Endothelial cell of umbilical vein (primary cell): ENCODE measurements at places on chromosomes 12 and 14. TPM values are rescaled to one million over a fixed set of nuclear protein-coding genes. Genes with fewer than 3 reads are reported as not detected.

- no peak for DNase-seq
These were observed 86.8 kb upstream of the RIC8B start for GRCh38 chr12:106687672-106688071.

DNA sequence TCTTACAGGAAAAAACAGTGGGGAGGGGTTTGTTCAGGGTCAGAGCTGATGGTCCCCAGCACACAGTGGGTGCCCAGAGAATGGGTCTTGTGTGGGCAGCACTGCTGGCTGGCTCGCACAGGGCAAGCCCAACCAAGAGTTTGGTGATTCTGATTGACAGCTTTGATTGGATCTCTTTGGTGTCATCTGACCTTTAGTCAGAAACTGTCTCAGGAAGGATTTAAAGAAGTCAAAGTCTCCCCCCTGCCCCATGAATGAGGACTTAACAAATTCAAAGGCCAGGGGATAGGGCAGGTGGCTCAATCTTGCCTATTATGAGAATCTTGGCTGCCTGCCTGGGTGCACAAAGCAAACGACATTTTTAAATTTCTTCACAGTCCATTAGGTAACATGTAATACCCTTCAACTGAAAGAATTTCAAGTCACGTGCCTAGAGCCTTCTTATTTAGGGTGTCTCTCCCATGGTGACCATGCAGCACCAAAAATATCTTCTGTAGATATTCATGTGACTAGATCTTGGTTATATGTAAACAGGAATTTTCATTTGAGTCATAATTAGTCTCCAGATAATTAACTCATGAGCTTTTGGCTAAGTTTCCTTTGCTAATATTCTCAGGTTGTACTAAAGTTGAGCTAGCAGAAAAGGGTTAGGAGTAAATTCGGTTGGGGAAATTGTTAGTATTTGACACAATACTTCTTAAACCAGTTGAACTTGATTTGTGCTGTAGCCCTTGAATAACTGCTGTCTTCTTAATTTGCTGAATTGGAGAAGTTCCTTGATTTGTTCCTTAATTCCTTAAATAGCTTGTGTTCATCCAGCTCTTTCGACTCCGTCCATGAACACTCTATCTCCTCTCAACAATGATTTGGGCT lies 54.5 kb upstream of the HECTD1 start:
- DNase-seq, result no peak

DNA sequence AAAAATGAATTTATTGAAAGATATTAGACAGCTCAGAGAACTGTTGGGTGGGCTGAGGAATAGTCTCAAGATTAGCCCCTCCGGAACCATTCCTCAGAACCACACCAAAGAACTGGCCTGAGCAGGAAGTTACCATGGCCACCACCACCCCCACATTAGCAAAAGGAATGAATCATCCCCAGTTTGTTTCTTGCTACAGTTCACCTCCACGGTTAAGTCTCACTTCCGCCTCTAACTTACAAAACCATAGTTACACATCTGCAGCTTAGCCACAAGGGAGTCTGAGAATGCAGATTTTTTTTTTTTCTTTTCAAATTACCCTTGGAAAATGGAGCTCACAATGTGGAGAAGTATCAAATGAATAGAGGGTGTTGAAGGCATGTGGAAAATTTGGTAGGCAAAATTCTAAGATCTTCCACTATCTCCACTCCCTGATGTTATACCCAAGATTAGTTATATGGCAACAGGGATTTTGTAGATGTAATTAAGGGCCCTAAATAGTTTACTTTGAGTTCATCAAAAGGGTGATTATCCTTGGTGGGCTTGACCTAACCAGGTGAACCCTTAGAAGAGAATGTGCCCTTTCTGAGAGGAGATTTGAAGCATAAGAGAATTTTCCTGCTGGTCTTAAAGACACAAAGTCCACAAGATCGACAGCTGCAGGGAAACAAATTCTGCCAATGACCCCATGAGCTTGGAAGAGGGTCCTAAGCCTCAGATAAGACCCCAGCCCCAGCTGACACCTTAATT lies 129.8 kb upstream of the KRR1 start:
- DNase-seq, result no peak

GRCh38 chr12:78697817-78698415 lies 166.7 kb upstream of the SYT1 start:
- DNase-seq, result peak; percentile 14

The SLC10A1 gene
- not detected in 2 replicates for total RNA-seq

The CEBPE gene
- total RNA-seq, result not detected in 2 replicates
